ENCODE measurements at places on chromosomes 12 and 14. TPM values are rescaled to one million over a fixed set of nuclear protein-coding genes. Genes with fewer than 3 reads are reported as not detected.

Gene PIWIL1
- not detected for total RNA-seq

GRCh38 chr12:131928711-131929580 is at the start of gene PUS1:
TSS of gene PUS1 (plus strand) at chr12:131929276. CDS start at chr12:131929723, 447 bp downstream.
- H3K27me3 ChIP-seq = no peaks in the 10 kb centered on the region
- H3K4me3 ChIP-seq = peak within 1 kb of the TSS; percentile 97
- H3K4me1 ChIP-seq = peaks cover 25% of the 10 kb centered on the region
- peaks cover 29% of the 10 kb centered on the region for H3K36me3 ChIP-seq

DNA sequence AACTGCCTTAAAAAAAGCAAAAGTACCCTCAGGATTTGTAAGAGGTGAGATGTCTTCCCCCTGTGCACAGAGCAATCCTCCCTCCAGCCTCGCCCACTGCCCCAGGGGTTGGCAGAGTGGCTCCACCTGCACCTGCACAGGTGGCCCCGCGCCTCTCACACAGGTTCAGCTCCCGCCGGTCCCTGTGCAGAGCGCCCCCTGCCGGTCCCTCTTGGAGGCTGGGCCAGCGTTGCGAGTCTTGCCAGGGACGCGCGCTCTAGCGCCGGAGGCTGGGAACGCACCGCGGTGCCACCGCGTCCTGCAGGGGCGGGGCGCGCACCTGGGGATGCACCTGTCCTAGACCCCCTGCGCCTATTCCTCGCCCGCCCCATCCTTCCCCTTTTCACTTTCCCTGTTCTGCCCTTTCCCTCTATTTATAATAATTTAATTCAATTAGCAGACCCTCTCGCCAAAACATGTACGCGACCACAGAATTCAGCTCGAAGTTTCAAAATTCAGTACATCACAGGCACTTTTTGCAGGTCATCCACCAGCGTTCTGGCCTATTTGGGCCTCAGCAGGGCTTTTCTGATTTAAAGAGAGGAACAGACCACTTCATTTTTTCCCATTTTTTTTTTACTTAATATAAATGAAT is 618.6 kb downstream of the AACS start:
- H3K4me3 ChIP-seq = no peak overlapping the region
- no peaks in the 10 kb centered on the region for H3K27me3 ChIP-seq
- H3K4me1 ChIP-seq = no peaks in the 10 kb centered on the region
- DNase-seq = peak; percentile 80

DNA sequence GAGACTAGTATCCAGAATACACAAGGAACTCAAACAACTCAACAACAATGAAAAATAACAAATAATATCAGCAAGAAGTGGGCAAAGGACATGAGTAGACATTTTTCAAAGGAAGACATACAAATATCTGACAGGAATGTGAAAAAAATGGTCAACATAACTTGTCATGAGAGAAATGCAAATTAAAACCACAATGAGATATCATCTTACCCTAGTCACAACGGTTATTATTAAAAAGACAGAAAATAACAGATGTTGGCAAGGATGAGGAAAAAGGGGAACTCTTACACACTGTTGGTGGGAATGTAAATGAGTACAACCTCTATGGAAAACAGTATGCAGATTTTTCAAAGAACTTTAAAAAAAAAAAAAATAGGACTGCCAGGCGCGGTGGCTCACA is 20.4 kb downstream of the VWF start:
- no peak for DNase-seq
- no peaks in the 10 kb centered on the region for H3K27me3 ChIP-seq
- H3K27ac ChIP-seq = no peak overlapping the region
- no peaks in the 10 kb centered on the region for H3K36me3 ChIP-seq
- H3K4me3 ChIP-seq = no peak overlapping the region

DNA sequence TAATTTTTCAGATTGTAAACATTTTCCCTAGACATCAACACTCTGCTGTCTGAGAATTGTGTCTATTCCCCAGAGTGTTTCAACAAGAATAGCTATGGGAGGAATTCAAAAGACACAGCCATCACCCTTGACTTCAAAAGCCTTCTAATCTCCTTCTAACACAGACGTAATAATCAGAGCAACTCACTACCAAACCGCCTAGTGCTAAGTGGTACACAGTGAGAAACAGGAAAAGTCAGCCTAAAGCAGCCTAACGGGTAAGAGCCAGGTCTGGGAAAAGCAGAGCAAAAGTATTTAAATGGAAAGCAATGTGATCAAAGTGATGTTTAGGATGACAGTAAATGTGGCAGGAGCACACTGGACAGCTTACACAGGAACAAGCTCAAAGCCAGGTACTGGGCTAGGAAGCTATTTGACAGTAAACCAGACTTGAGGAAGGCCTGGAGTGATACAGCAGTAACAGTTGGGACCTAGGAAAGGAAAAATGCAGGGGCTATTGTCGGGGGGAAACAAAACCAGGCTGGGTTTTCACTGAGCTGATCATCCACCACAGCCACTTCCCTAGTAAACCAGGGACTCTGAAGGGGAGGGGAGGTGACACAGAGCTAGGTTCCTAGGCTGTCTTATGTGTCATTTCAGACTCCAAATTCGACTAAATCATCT is 29.4 kb downstream of the CORO1C start:
- H3K4me1 ChIP-seq = peaks cover 28% of the 10 kb centered on the region
- DNase-seq = peak; percentile 39
- H3K27ac ChIP-seq = no peak overlapping the region
- no peak overlapping the region for H3K4me3 ChIP-seq

Gene RHOJ
- total RNA-seq = not detected

GRCh38 chr14:77026166-77026929 is 2.2 kb downstream of the IRF2BPL start:
- peak overlapping the region; percentile 77 for H3K27ac ChIP-seq
- peak; percentile 40 for DNase-seq
- peaks cover 34% of the 10 kb centered on the region for H3K36me3 ChIP-seq
- H3K4me3 ChIP-seq = peak overlapping the region; percentile 88
- H3K27me3 ChIP-seq = no peaks in the 10 kb centered on the region

GRCh38 chr14:32980178-32980901 is 41.7 kb downstream of the NPAS3 start:
- no peaks in the 10 kb centered on the region for H3K36me3 ChIP-seq
- no peaks in the 10 kb centered on the region for H3K4me1 ChIP-seq
- no peaks in the 10 kb centered on the region for H3K27me3 ChIP-seq
- DNase-seq = no peak

DNA sequence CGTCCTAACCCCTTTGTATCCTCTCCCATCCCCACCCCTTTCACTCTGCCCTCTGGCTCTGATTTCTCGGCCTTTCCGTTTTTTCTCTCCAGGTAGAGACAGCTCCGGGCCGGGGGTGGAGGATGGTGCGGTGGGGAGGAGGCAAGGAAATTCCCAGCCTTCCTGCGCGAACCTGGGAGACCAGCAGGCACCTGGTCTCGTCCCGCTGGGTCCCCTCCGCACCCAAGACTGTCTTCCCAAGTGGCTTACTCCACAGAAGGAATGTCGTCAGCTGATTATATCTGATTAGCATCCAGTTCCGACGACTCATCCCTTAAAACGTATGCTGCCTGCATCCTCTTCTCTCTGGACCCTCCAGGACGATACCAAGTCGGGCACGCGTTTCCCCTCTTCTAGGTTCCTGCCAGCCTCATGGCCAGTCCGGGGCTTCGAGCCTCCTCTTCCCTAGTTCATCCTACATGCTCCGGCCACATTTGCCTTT is 42.2 kb upstream of the CAPRIN2 start:
- peaks cover 33% of the 10 kb centered on the region for H3K27me3 ChIP-seq
- H3K4me3 ChIP-seq = peak overlapping the region; percentile 51
- no peaks in the 10 kb centered on the region for H3K36me3 ChIP-seq
- peaks cover 17% of the 10 kb centered on the region for H3K4me1 ChIP-seq

DNA sequence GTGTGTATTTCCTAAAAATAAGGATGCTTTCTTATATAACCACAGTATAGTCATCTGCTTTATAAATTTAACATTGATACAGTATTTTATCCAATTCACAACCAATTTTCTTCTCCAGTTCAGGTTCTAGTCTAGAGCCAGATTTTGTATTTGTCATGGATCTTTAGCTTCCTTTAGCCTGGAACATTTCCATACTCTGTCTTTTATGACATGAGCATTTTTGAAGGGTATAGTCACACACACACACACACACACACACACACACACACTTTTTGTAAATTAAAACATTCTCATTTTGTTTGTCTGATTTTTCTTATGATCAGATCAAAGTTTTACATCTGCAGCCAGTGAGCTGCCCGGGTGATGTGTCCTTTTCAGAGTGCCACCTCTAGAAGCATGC is 25.4 kb downstream of the CGRRF1 start:
- H3K27ac ChIP-seq = no peak overlapping the region
- no peak for DNase-seq
- H3K36me3 ChIP-seq = peaks cover 4% of the 10 kb centered on the region

Gene SLCO1A2
- not detected for total RNA-seq

- H3K4me3 ChIP-seq = no peak overlapping the region
- peaks cover 19% of the 10 kb centered on the region for H3K4me1 ChIP-seq
- H3K27me3 ChIP-seq = peaks cover 83% of the 10 kb centered on the region
- DNase-seq = no peak
- peaks cover 2% of the 10 kb centered on the region for H3K36me3 ChIP-seq
Measured at GRCh38 chr12:102963796-102964195, 6.3 kb downstream of the ASCL1 start.

GRCh38 chr14:69695322-69696203 is 71.4 kb upstream of the SRSF5 start:
- H3K27me3 ChIP-seq = no peaks in the 10 kb centered on the region
- no peak overlapping the region for H3K4me3 ChIP-seq
- peaks cover 20% of the 10 kb centered on the region for H3K36me3 ChIP-seq
- H3K4me1 ChIP-seq = peaks cover 87% of the 10 kb centered on the region

DNA sequence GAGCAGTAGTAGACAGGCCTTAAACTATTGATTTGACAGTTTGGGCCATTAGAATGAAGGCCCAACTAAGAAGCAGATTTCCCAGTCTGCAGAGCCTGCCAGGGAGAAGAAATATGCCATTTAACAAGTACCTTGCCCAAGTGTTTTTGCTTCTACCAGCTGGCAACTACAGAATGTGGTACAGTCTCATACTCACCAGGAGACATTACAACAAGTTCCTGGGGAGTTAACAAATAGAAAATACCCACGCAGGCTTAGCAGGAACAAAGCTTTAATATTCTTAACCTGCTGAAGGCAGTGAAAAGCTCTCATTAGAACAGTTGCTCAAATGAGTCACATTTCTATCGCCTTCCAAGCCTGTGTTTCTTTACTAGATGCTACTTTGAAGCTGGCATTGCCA is 241.0 kb downstream of the TMEM117 start:
- no peaks in the 10 kb centered on the region for H3K4me1 ChIP-seq
- no peak overlapping the region for H3K27ac ChIP-seq
- DNase-seq = no peak
- no peak overlapping the region for H3K4me3 ChIP-seq
- H3K27me3 ChIP-seq = no peaks in the 10 kb centered on the region

DNA sequence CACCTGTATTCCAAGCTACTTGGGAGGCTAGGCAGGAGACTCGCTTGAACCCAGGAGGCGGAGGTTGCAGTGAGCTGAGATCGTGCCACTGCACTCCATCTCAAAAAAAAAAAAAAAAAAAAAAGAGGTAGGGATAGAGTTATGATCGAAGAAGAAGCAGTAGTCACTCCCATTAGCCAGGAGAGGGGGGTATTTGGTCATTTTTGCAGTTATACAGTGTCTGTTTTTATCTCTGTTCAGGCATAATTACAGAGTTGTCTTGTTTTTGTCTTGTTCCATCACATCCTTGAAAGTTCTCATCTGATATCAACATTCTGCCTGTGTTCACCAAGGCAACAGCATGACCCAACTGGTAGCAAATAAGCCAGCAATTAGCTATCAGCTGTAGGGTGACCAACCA is 98.5 kb upstream of the TMPO start:
- H3K27ac ChIP-seq = no peak overlapping the region
- no peaks in the 10 kb centered on the region for H3K4me1 ChIP-seq
- H3K4me3 ChIP-seq = no peak overlapping the region
- no peak for DNase-seq

GRCh38 chr12:106764738-106765137 is 9.7 kb upstream of the RIC8B start:
- no peak overlapping the region for H3K27ac ChIP-seq
- H3K36me3 ChIP-seq = no peaks in the 10 kb centered on the region
- DNase-seq = no peak
- H3K4me1 ChIP-seq = peaks cover 33% of the 10 kb centered on the region
- no peak overlapping the region for H3K4me3 ChIP-seq

GRCh38 chr14:37559386-37559785 is 35.7 kb downstream of the FOXA1 start:
- no peak overlapping the region for H3K4me3 ChIP-seq
- DNase-seq = no peak
- H3K4me1 ChIP-seq = no peaks in the 10 kb centered on the region
- no peak overlapping the region for H3K27ac ChIP-seq

DNA sequence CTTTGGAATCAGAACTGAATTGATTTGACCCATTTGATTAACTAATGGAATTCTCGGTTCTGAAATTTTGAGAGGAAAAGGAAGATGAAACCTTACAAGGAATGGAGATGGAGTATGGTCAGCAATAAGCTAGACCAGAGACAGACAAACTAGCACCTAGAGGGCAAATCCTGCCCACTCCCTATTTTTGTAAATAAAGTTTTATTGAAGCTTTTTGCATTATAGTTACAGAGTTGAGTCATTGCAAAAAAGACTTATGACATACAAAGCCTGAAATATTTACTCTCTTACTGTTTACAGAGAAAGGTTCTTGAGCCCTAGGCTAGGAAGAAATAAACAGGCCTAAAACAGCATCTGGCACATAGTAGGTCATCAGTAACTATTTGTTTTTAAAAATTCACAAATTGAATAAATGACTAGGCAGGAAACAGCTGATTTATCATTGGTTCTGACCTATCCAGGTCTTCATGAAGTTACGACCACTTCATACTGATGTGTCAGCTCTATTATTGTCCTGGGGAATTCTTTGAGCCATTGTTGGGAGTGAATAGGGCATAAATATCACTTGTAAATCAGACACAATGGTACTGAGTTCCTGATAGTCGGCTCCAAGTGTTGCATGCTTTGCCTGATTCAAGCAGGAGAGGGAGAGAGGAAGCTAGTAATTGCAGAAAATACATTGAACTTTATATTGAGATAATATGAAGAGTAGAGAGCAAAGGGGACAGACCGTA is 14.6 kb upstream of the STAB2 start:
- H3K4me1 ChIP-seq = no peaks in the 10 kb centered on the region
- no peak for DNase-seq
- no peak overlapping the region for H3K4me3 ChIP-seq
- H3K27ac ChIP-seq = no peak overlapping the region
- H3K27me3 ChIP-seq = peaks cover 54% of the 10 kb centered on the region

DNA sequence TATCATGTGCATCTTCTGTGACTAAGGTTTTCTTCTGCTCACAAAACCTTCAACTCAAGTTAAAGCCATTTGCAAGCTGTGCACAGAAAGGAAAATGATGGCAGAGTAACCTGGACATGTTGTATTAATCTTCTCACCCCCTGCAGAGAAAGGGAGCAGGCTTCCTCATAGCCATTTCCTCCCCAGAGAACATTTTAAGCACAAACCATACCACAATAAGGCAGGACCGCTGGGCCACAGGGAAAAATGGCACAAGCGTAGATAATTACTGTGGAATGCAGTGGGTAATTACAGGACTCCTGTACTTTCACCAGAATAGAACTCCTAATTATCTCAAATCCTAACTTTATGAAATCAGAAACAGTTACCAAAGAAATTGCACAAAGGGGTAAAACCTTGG is 215.7 kb downstream of the KIF21A start:
- H3K27me3 ChIP-seq = peaks cover 1% of the 10 kb centered on the region
- H3K4me3 ChIP-seq = no peak overlapping the region
- DNase-seq = no peak
- no peak overlapping the region for H3K27ac ChIP-seq
- H3K4me1 ChIP-seq = no peaks in the 10 kb centered on the region
